Lower lobe of right lung (tissue), 2 donors: ENCODE measurements at places on chromosomes 5 and 9.

DNA sequence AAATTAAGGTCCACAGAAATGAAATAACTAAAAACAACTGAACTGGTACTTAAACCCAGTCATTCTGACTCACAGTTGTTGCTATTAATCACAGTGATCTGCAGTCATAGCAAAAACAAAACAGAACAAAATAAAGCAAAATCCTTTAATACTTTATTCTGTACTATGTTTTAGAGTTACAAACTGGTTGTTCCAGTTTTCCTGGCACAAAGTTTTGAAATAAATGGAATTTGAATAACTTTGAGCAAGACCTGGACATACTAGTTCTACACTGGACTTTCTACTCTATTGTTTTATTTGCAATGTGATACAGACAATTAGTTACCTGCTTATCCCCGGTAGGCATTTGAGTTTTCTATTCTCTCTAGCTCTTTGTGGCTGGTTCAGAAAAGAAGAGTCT lies 147.9 kb downstream of the DMRT2 start:
- DNase-seq: no peak

GRCh38 chr5:107669096-107670031 lies 1.4 kb downstream of the EFNA5 start:
- peak; percentile 52 for DNase-seq

DNA sequence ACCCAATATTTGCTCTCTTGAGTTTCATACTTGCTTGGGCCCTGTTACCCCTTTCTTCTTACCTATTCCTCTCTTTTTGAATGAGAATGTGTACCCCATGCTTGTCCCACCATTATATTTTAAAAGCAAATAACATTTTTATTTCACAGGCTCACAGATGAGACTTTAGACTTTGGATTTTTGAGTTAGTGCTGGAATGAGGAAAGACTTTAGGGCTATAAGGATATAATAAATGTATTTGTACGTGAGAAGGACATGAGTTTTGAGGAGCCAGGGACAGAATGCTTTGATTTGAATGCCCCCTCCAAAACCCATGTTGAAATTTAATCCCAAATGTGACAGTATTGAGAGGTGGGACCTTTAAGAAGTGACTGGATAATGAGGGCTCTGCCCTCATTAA lies 33.1 kb upstream of the TNPO1 start:
- DNase-seq: no peak

DNA sequence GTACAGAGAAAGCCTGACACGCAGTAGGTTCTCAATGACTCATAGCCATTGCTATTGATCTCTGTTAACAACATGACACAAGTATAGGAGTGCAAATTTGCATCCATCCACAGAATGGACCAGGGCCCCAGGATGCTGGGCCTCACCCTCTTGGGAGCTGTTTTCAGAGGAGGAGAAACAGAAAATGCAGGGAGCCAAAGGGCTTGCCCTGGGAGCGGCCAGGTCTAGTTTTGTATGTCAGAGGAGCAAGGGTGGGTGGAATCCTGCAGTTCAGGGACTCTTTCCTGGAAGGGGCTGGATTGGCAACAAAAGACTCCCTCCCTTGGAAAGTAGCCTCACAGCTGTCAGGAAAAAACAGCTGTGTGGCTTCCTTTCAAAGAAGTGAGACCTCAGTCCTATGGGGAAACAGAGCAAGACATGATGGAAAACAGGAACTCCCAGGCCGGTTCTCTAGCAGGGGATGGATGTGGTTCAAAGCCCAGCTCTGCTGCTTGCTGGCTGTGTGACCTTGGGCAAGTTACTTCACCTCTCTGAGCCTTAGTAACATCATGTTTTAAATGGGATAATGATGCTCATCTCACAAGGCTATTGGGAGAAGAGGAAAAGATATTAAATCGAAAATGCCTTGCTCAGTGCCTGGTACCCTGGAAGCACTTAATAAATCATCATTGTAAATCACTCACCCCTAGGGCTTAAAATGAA lies 50.5 kb upstream of the SH3PXD2B start:
- no peak for DNase-seq

- no peak for DNase-seq
These were observed 63.3 kb upstream of the GAS1 start for GRCh38 chr9:87010626-87011025.

- no peak for DNase-seq
These were observed 1384.3 kb upstream of the WWC1 start for GRCh38 chr5:166906991-166907713.

GRCh38 chr9:107749787-107750444 lies 260.3 kb upstream of the KLF4 start:
- peak; percentile 86 for DNase-seq

DNA sequence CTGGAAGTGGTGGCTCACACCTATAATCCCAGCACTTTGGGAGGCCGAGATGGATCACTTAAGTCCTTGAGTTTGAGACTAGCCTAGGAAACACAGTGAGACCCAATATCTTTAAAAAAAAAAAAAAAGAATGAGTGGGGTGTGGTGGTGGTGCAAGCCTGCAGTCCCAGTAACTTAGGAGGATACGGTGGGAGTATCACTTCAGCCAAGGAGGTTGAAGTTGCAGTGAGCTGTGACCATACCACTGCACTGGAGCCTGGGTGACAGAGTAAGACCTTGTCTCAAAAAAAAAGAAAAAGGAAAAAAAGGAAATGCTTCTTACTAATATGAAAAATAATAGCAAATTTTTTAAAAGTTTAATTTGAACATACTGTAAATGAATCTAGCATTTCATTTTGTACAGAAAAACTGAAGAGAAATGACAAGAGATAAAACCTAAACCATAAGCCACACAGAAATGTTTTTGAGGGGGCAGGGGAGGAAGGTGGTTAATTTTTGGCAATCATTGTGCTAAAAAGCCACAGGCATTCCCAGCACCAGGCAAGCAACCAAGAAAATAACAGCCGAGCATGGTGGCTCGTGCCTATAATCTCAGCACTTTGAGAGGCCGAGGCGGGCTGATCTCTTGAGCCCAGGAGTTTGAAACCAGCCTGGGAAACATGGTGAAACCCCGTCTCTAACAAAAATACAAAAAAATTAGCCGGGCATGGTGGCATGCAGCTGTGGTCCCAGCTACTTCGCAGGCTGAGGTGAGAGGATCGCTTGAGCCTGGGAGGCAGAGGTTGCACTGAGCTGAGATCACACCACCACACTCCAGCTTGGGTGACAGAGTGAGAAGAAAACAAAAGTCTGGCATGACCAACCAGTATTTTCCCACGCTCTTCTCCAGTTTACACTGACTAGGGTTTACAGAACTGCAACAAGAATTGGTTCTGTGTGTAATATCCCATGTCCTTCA lies 114.5 kb upstream of the NR5A1 start:
- DNase-seq: no peak

DNA sequence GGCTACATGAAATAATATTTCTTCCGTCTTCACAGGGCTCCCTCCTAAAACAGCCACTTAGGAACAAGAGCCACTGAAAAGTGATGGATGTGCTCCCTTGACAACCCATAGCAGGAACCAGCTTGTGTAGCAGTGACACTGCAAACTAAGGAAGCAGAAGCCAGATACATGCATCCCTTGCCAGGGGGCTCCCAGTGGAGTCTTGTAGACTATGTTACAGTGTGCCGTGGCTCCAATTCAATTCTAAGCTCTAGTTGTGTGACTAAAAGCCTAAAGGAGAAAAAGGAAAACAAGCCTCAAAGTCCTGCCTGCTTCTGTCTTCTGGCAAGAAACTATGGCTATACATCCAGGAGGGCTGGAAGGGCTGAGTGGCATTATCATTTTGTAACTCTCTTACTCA lies 12.2 kb upstream of the TAF1L start:
- DNase-seq: no peak

DNA sequence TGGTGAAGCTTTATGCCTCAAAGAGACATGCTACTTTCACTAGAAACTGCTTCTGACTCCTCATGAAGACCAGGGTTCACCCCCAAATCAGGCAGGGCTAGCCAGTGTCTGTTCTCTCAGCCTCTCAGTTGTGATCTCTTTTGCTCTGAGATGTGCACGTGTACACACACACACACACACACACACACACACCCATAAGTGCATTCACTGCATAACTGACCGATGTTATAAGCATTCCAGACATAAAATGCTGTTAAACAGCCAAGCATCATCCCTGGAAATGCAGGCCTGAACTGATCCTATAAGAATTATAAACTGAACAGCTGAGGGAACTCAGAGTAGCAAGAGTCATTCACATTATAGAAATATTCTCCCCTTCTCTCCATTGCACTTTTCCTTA lies 85.0 kb downstream of the FSTL4 start:
- DNase-seq: no peak

- no peak for DNase-seq
These were observed 67.4 kb downstream of the CTSL start for GRCh38 chr9:87793292-87793691.

GRCh38 chr5:172624996-172625964 lies 15.8 kb upstream of the NEURL1B start:
- DNase-seq: no peak

- no peak for DNase-seq
These were observed 2.1 kb upstream of the EEIG1 start for GRCh38 chr9:127982912-127983311.

DNA sequence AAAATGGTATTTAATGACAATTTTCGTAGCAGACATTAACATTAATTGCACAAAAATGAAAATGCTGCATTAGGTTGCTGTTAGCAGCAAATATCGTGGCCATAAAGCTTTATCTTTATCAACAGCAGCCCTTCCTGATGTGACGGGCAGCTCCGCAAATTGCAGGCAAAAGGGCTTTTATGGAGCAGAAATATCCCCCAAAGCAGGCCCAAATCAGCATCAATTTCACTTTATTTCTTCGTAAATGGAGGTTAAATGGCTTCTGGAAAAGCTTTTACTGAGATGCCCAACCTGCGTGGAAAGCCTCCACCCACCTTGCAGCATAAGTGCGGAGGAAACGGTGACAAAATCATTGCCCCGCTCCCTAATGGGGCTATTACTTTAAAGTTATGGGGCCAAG lies 77.9 kb upstream of the BARHL1 start:
- DNase-seq: no peak

DNA sequence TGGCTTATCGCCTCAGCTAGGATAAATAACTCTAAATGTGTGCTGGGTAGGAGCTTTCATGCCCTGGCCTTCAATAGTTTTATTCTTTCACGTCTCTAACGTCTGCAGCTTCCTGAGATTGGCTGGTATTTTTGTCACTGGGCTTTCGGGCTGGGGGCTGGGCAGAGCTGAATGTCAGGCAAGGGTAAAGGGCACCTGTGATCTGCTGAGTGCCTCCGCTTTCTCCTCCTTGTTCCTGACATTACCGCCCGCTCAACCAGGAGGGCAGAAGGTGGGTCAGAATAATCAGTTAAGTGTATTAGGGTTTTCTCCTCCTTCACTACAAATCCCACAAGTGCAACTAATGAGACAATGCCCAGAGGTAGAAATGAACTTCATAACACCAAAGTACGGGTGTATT lies 216.6 kb downstream of the TSSK1B start:
- no peak for DNase-seq

DNA sequence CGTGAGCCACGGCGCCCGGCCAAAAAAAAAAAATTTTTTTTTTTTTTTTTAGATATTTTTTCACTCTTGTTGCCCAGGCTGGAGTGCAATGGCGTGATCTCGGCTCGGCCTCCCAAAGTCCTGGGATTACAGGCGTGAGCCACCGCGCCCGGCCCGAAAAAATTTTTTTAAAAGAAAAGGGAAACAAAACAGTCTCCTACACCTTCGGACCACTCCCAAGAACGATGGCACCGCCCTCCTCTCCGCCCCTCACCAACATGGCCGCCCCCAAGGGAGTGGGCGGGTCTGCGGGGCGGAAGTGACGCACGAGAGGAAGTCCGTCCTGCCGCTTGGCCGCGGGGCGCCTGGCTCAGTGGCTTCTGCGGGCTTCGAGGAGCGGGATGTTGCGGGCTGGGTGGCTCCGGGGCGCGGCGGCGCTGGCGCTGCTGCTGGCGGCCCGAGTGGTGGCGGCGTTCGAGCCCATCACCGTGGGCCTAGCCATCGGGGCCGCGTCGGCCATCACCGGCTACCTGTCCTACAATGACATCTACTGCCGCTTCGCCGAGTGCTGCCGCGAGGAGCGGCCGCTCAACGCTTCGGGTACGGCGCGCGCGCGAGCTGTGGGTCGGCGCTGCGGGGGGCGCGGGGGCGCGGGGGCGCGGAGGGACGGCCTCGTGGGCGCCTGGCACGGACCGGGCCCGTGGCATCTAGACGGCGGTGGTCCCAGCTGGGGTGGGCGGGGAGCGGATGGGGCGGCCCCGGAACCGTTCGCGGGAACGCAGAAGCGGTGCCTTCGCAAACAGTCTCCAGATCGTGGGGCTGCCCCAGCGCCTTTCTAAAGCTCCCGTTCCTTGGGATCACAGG lies at the start of gene TOR1B:
Gene TOR1B, plus strand, starts transcription at position 352 of the 843 bp plus-strand sequence. Its CDS starts 29 bp downstream, at position 381.
- DNase-seq: peak; percentile 95

- no peak for DNase-seq
These were observed 17.6 kb downstream of the GM2A start for GRCh38 chr5:151270599-151270998.

- DNase-seq: no peak
These were observed 3.5 kb upstream of the BTF3 start for GRCh38 chr5:73494721-73495120.

DNA sequence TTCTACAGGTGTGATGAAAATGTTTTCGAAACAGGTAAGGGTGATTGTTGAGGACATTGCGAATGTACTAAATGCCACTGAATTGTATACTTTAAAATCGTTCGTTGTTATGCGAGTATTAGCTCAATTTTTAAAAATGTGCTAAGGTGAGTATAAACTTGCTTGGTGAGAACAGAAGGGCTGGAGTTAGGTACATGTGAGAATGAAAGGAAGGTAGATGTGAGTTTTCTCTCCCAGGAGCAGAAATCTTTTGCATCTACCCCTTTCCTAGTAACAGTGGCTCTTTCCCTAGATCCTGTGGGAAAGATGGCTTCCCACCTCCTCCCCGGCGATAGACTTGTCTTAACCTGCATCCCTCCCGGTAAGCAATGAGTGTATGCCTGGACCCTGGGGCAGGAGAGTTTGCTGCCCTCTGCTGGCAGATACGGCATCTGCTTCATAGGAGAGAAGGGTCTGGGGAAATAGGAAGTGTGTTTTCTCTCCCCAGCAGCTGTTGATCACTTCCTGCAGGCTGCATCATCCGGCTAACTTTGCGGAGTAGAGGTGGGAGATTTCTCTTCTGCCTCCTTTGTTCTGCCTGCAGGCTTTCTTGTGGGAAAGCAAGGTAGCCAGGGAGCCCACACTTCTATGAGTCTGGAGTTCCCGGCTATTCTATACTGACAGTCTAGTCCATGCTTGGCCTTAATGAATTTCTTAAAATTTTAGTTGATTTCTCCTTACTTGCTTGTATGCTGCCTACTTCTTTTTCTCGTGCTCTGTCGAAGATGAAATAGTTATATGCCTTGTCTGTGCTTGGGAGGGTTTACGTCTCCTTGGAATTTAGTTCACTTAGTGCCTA lies 373.3 kb upstream of the SEMA6A start:
- peak; percentile 63 for DNase-seq

DNA sequence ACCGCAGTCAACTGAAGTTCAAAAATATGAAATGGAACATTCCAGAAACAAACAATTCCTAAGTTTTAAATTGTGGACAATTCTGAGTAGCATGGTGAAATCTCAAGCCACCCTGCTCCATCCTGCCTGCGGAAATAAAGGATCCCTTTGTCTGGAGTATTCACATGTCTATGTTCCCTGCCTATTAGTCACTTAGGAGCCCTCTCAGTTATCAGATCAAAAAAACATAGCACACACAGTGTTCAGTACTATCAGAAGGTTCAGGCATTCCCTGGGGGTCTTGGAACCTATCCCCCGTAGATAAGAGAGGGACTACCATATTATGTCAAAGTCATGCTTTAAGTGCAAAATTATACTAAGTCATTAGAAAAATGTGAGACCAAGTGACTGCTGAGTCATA lies 300.8 kb downstream of the SEMA5A start:
- no peak for DNase-seq
